NCI-H2081 treated with DMSO at 0.1 percent for 48 hours (cell line): ENCODE measurements at places on chromosomes 4 and X.
A peak's percentile ranks its signal among the peaks of the same experiment; 100 is the strongest.

GRCh38 chr4:61336916-61337315, 136.8 kb downstream of the ADGRL3 start:
- DNase-seq: no peak

GRCh38 chrX:97065066-97065465, 181.4 kb downstream of the RPA4 start:
- DNase-seq: no peak

DNA sequence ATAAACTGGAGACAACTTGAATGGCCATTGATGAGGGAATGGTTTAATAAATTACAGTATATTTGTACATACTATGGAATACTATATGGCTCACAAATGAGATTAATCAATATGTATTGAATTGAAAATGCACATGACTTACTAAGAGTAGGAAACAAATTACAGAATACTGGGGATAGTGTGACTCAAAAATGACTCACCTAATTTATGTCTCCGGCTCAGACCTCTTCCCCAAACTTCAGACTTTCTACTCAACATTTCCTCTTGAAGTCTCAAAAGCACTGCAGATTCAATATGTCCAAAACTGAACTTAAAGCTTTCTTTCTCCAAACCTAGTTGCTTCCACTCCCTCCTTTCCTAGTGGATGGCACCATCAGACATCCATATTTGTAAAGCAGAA, 28.8 kb upstream of the GRIA3 start:
- DNase-seq: no peak

DNA sequence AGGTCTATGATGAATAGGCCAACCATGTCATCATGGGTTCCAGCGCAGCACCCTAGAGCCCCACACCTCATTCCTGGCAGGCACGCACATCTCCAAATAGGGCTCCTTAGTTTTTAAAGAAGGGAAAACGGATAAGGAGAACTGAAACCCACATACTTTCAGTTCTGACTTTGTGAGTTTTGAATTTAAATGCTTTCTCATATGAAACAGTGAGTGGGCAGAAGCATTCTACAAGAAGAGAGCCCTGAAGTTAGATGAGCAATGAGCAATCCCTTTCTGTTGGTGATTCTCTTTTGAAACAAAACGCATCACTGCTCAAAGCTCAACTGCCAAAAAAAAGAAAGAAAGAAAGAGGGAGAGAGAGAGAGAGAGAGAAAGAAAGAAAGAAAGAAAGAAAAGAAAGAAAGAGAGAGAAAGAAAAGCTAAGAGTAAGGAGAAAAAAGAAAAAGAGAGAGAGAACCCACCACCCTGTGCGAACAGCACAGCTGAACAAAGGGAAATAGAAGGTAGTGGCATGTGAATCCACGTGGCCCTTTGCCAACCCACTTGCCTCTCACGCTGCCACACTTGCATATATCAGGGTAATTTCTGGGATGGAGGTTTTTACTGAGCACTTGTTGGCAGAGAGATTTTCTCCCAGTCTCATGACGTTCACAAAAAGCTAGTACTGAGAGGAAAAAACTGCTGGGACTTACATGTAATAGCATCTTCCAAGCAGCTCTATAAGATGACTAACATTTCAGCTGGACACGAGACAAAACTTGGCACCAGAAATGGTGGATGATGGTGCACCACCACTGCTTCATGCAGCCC, 31.0 kb downstream of the TMSB4X start:
- DNase-seq: no peak

- DNase-seq: no peak
Observed at GRCh38 chr4:133887723-133888122, 313.9 kb downstream of the PABPC4L start.

- no peak for DNase-seq
Observed at GRCh38 chr4:38699112-38699511, 35.1 kb downstream of the KLF3 start.

DNA sequence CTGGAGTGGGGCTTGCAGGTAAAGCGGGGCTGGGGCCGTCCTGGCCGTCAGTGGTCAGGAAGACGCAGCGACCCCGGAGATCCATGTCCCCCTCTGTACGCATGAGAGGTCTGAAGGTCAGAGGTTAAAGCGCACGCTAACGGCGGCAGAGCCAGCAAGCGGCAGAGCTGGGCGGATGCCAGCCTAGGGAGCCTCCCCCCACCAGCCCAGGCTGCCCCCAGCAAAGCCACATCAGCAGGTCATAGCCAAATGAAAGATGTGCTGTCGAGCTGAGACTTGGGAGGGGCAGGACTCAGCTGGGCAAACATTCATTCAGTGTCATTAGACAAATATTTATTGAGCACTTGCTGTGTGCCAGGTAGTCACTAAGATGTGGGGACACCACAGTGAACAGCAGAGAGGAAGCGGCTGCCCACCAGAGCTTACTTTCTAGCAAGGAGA, 593 bp upstream of the JAKMIP1 start:
- DNase-seq: no peak

GRCh38 chr4:31104043-31104442, 383.9 kb downstream of the PCDH7 start:
- peak; percentile 80 for DNase-seq

- DNase-seq: no peak
Observed at GRCh38 chr4:69823481-69824186, 36.3 kb downstream of the SULT1E1 start.

- DNase-seq: no peak
Observed at GRCh38 chr4:140816806-140817510, 60.8 kb upstream of the TBC1D9 start.

DNA sequence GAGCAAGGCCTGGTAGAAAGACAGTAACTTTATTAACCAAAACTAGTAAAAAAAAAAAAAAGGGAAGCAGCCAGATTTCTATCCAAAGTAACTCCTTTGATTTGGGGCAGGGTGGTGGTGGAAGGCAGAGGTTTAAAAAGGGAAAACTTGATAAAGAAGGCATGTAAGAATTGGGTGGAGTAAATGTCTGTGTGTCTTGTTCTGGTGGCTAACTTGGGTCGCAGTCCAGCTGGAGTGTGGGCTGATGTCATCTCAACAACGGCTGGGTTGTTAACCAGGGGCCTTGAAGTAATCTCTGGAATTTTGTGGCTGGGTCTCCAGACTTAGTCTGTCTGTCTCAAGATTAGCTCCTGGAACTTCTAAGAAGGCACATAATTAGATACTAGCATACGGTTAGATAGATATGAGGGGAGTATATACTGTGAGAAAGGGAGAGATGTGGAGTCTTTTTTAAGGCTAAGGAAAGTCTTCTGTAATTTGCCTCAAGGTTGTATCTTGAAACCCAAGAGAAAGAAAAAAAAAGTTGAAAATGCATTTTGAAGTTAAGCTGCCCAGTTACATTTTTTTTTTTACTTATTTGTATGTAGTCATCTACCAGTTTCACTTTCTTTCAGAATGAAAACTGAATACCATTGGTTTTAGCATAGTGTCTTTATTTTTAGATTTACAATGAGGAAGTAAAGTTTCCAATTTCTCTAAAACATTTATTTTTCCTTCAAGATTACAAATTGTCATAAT, 48.3 kb downstream of the MTHFD2L start:
- DNase-seq: no peak

GRCh38 chr4:98113012-98113411, 30.3 kb downstream of the STPG2 start:
- DNase-seq: no peak

DNA sequence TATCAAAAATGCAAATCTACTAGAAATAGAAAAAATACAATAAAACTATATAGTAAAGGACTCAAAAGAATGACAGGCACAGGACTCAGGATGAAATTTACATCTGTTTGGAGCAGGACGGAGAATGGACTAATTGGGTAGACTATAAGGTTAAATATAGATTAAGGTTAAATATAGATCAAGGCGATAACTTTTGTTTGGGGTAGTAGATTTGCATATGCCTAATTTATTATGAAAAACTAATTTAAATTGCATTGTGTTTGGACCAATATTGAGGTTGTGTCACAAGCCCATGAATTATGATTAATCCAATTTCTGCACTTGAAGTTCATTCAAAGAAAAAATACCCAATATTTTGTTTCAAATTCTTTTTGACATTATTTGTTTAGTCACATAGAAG, 31.0 kb downstream of the MTHFD2L start:
- DNase-seq: no peak

GRCh38 chrX:47574547-47575301, 7.5 kb upstream of the TIMP1 start:
- no peak for DNase-seq

DNA sequence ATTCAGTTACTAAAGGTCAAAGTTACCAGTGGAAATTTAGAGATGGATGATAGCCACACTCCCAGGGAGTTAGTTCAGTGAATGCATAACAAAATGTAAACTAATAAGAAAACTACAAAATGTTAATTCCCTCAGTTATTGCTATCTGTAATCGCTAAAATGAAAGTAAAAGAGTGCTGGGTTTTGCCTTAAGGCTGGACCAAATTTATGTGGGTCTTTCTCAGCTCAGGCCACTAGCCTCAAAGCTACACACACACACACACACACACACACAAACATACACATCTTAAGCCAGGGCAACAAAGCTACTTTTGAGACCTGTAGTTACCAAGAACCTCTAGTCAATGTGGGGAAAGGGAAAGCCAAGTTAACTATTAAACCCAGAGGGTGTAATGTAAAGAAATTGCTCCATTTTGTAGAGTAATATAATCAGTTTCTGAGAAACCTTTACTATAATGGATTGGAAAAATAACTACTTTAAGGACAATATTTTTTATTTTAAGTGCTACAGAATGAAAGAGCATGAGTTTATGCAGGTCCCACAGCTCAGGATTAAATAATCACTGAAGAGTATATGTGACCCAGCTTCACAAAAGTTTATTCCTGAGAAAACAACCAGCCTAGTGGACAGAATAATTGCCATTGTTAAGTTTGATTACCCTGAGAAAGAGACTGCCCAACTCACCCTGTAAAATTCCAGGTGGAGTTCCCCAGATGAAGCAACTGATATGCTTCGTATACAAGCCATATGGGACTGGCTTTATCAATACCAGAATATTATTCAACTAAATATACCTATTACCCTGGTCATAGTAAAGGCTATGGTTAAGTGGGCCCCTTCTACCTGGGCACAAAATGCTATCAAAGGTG, 8.9 kb upstream of the UGT2A3 start:
- DNase-seq: no peak

DNA sequence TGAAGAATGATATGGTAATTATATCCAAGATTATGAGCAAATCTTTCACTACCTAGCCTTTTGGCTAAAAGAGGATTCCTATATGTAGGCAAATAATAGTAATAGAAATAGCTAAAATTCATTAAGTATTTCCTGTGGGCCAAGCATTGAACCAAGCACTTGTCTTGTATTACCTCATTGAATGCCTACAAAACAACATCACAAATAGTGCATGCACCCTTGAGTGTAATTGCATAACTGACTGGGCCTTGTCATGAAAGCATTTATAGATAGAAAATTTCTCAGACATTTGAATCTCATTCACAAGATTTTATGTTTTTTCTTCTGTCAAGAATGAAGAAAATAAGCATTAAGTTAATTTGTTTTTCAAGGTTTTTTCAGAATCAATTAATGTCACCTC, 3.9 kb upstream of the HPGDS start:
- DNase-seq: no peak

- no peak for DNase-seq
Observed at GRCh38 chr4:30454504-30454903, 265.7 kb upstream of the PCDH7 start.

DNA sequence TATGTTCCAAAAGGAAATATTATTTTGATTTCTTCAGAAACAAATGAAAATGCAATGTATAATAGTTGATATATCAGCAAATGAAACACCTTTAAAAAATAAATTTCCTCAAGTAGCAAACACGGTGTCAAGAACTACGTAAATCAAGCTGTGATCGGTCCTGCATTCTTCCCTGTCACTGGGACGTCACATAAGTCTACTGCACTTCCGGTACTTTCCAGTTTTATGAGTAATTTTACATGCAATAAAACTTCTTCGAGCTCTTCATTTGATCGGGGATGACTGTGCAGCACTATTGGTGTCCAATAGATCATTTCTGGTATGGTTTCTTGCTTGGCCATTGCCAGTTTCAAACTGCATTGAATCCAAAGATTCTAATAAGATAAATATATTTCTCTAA, 114.0 kb upstream of the VEGFC start:
- no peak for DNase-seq

- no peak for DNase-seq
Observed at GRCh38 chr4:185004562-185005218, 13.6 kb upstream of the HELT start.

DNA sequence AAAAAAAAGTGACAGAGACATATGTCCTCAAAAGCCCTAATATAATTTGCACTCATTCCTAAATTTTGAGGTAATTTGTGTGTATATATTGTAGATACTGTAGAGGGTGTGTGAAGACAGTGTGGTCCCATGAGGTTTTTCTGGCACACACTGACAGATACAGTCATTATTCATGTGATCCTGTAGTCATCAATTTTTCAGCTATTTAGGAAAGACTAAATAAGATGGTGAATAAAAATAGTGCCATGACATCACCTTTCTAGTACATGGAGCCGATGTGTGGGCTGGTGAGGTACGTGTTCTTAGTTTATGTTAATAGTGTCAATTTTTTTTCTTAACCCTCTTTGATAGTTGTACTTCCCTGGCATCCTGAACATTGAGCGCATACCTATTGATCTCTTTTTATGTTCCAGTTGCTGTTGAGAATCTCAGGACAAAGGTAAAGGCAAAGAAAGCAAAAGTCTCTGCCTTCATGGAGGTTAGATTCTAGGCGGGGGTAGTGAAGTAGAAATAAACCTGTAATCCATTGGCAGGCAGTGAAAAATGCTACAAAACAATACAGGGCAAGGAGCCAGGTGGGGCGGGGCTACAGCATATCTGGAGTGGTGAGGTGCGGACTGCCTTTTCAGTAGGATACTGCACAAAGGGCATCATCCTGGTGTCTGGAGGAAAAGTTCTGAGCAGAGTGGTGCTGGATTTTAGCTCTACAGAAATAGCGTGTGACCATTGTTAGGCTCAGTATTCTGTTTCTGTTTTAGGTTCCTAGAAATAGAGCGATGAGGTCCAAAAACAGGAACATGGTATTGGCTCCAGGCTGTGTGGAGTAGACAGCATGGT, 93.8 kb downstream of the ARHGAP10 start:
- no peak for DNase-seq

DNA sequence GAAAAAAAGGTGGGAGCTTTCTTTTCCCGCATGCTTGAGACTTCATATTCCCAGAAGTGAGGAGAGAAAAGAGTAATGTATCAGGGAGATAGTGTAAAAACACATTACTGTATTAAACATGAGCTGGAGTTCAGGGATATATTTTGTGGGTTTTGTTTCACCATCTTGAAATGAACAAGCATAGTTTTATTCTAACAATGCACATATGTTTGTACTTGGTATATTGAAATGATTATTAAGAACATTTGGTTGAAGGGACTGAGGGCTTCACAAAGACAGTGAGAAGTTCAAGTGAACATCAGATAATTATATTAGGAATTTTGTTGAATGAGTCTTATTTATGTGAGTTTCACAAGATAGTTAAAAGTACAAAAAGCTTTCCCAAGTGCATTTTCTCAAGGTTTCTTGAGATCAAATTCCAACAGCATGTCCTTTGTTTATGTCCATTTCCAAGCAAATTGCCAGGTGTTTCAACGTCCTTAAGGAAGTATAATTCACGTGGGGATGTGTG, 368.8 kb downstream of the ANKRD50 start:
- DNase-seq: no peak

GRCh38 chr4:109946120-109946519, 33.4 kb downstream of the EGF start:
- no peak for DNase-seq
